ENCODE measurements at places on chromosomes 12 and 14.

DNA sequence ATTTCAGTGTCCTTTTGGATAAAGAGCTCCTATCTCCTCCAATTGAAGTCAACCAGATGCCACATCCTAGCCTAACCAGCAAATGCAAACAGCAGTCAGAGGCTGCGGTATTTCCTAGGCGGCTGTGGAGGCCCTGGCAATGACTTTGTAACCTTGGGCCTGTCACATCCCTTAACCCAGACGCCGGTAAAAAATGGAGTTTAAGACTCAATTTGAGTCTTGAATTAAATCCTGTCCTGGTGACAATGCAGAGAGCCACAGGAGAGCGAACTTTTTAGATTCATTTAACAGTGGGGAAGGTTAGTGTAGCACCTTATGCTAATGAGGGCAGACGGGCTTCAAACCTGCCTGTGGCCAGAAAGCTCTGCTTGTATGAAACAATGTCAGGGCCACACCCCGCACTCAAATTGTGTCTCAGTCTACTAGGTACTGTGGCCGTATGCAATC is 1.3 kb downstream of the C12orf75 start:
- DNase-seq = no peak

DNA sequence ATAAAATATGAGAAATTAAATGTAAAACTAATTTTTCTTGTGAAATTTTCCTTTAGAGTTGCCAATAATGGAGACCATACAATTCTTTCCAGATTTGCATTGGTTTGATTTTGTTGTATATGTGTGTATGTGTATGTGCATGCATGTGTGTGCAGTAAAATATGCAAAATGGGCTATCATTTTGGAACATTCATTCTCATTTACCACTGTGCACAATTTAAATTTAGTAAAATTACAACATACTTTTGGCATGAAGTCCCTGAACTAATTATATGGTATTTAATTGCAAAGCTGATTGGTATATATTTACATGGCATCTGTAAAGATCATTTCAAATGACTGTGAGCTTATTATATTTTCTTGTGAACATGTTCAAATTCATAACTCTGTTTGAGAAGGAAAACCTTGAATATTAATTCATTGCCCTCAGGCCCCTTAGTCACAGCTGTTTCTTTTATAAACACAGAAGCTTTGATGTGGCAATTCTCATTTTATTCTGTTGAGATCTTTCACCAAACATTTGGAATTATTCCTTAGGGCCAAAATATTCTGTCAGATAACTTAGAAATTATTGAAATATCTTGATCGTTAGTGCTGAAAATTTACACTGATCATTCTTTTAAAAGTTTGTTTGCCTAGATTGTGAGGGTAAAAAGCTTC is 17.6 kb downstream of the KERA start:
- peak; percentile 32 for DNase-seq

GRCh38 chr12:103387385-103387784 is 108.4 kb downstream of the C12orf42 start:
- DNase-seq = no peak

GRCh38 chr12:58104351-58104755 is 163.0 kb downstream of the ATP23 start:
- DNase-seq = no peak

- no peak for DNase-seq
Observed at GRCh38 chr14:77378701-77379100, 1.5 kb downstream of the SAMD15 start.

- DNase-seq = no peak
Observed at GRCh38 chr14:42633504-42634095, 1026.9 kb downstream of the LRFN5 start.
